ENCODE measurements at places on chromosomes 4 and X. TPM values are rescaled to one million over a fixed set of nuclear protein-coding genes. Genes with fewer than 3 reads are reported as not detected.

Gene TEC
- 1.9 TPM for total RNA-seq

Gene MAGEA11
- not detected for total RNA-seq

Gene NKX3-2
- 0.09 TPM for total RNA-seq

Gene HELT
- not detected for total RNA-seq

Gene GAGE12F
- not detected for total RNA-seq

Gene RTL5
- 1.9 TPM for total RNA-seq

Gene FGFBP2
- 0.24 TPM for total RNA-seq

Gene TLR1
- 0.32 TPM for total RNA-seq

Gene RAB9B
- not detected for total RNA-seq

Gene TBX22
- total RNA-seq: not detected

Gene CHM
- 8.8 TPM for total RNA-seq

Gene P2RY8
- total RNA-seq: not detected

Measured in A549 treated with ZK216348 at 1 μM for 4 hours (cell line).